ENCODE measurements at places on chromosomes 2 and 18.
A peak's percentile ranks its signal among the peaks of the same experiment; 100 is the strongest.

DNA sequence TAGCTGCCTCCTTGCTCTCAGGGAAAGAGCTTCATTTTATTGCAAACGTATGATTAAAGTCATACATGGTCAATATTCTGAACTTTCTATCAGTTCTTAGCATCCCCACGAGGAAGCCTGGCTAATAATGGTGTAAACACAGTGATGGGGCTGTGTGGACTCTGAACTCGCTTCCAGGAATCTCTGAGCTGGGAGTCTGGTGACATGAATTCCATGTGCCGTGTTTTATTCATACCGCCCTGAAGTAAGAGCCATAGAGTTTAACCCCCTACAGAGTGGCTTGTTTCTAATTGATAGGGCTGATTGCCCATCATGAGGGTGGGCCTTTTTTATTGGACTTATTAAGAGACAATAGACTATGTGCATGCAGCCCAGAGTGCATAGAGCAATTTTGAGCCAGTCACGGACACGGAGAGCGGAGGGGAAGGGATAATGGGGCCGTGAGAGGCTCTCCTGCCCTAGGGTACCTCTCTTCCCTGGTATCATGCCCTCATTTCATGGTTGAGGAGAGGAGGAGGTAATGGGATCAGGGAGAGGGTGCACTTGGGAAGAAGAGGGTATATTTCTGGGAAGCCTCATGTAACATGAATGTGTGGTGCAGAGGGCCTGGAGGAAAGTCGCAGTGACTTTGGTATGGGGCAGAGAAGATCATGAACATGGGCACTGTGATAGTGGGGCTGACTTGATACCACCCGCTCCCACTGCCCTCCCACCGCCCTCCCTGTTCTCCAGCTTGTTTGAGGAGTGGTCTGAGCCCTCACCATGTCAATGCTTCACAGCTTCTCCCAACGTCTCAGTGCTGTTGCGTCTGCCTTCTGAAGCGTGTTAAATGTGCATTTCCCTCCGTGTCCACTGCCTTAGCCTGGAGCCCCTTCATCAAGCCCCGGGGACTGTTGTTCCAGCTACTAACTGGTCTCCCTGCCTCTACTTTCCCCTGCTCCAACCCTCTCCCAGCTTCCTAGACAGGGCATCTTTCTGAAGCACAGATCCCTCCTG is 73.2 kb downstream of the IL1R2 start:
- peak; percentile 67 for DNase-seq

GRCh38 chr2:39549718-39550464 is 112.8 kb upstream of the MAP4K3 start:
- DNase-seq = no peak

- DNase-seq = peak; percentile 68
These were observed 67.5 kb downstream of the TANC1 start for GRCh38 chr2:159035790-159036411.

GRCh38 chr18:47345291-47345690 is 93.8 kb upstream of the SKOR2 start:
- DNase-seq = no peak

DNA sequence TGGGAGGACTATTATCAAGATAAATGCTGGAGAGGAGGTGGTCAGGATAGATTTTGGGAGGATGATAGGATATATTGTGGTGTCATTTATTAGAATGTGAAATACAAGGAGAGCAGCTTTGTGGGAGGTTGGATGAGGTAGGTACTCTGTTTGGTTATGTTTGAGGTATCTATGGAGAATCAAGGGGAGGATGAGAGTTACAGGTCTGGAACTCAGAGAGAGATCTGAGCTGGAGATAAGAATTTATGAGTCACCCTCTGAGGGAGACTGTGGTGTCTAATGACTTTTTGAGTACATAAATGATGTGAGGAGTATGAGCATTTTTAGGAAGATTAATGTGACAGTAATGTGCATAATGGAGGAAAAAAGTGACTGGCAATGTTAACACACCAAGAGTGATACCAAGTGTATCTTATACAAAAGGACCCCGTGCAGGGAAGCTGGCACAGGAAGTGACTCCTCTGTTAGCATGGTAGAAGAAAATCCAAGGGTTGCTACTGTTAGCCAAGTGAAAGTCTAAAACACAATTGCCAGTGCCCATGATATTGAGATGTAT is 48.2 kb downstream of the CRIM1 start:
- peak; percentile 93 for DNase-seq

DNA sequence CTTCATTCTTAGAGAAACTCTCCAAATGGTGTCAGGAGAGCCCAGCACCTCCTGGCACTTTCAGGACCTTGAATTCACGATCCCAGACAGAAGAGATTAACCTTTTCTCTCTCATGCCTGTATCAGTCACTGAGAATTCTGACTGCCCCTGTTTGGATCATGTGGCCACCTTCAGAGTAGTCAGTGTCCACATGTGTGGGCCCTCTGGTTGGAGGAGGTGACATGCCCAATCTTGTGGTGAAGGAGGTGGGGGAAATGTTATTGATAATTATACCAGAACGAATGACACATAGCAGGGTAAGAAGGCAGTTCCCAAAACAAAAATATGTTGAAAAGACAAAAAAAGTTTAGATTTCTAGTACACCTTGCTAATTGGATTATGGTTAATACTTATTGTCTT is 31.7 kb downstream of the UBXN4 start:
- DNase-seq = no peak

- no peak for DNase-seq
These were observed 107.7 kb downstream of the SCG2 start for GRCh38 chr2:223494496-223494895.

DNA sequence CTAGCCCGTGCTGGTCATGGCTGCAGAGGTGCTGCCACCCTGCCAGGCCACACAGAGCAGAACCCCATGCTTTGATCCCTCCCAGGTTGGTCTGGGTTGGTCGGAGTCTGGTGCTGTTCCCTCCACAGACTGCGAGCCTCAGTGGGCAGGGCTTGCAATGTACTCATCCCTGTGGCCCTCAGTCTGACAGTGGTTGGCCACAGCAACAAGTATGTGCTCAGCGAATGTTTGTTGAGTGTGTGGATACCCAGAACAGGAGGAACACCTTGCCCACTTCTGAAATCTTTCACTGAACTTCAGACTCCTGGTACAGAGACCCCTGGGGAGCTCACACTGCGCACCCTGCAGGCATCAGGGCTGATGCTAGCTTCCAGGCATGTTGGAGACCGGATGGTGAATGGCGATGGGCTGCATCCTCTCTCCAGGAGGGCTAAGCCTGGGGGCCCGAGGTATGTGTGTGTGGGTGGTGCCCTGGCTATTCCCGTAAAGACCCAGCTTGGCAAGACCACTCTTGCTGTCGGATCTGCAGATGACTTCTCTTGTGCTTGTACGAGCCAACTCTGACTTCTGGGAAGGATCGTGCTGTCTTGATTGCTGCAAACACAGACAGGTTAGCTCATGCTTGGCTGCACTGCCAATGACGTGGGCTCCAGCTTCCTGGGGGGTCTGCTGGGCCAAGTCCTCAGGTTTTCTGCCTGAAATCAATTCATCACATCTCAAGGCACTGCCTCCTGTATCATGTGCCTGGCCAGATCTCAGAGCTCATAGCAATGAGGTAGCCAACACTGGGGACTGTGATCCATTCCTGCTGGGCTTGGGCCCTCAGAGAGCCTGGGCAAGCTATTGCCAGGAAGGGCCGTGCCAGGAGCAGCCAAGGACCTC is 43.7 kb downstream of the RHOB start:
- peak; percentile 89 for DNase-seq

Measured in iris pigment epithelial cell (primary cell).